ENCODE measurements at places on chromosomes 6 and 20. TPM values are rescaled to one million over a fixed set of nuclear protein-coding genes. Genes with fewer than 3 reads are reported as not detected.

The CCM2L gene
- not detected for total RNA-seq

The EYA2 gene
- 1.7 TPM for total RNA-seq

The FERMT1 gene
- 3.3 TPM for total RNA-seq

The GLYATL3 gene
- not detected for total RNA-seq

The BMP7 gene
- not detected for total RNA-seq

The PRR18 gene
- not detected for total RNA-seq

DNA sequence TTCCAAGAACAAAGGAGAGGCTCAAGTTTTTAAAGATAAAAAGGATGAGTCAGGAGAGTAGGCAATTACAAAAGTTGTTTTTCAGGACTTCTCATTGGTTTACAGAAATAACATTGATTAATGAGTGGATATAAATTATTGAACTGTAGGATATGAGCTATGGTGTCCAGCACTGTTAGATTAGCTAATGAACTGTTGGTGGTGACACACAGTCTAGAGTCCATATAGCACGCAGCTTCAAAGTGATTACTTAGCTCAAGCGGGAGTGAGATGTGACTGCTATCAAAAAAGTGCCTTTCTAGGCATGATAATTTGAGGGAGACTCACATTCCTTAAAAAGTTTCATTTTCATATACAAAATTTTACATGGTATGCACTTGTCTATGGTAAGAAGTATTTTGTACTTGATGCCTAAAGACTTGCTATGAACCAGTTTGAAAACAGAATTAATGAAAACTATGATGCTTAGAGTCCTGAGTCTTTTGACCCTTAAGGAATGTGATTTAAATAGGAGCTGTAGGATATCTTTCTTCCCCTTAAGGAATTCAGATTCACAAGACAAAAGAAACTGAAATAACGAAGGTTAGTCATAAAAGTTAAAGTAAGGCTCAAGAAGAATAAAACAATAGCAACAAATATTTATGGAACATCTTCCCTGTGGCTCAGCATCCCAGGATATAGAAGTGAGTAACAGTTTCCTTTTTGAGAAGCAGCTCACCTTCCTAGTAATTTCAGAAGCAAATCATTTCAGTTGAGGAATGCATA, 22.2 kb upstream of the ADIG start:
- peak; percentile 8 for DNase-seq

DNA sequence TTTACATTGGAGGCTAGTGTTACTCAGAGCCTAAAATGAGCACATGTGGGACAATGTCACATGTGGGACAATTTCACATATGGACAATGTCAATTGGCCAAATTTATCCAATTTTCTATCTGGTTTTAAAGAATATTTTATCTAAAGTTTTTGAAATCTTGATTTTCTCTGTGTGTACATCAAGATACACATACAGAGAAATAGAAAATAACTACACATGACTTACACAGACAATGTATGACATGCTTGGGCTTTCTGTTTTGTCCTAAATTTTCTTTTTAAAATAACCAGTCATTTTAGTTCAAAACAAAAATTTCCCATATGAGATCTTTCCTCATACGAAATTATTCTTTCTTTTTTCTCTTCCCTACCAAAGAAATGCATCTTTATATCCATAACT, 24.6 kb downstream of the GGTLC1 start:
- DNase-seq, result no peak

GRCh38 chr6:92647630-92648029, 771.7 kb downstream of the EPHA7 start:
- DNase-seq, result peak; percentile 40

DNA sequence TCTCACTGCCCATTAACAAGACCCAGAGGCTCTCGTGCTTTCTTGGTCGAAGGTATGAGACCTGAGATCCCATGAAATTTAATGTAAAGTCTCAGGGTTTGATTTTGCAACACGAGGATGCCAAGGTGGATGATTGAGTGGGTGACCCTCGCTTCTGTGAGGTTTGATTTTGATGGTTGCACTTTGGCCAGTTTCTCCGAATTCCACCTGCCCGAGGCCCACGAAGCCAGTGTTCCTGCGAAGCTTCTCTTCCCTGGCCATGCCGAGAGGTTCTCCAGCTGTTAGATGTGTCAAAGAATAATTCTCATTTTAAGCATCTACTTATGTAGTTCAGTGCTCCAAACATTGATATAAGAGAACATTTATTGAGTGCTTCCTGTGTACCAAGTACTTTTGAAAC, at the start of gene KIF25:
Gene KIF25, plus strand, starts transcription at position 30 of the 400 bp plus-strand sequence. CDS start 31,915 bp downstream, outside the sequence.
- DNase-seq, result no peak

- peak; percentile 6 for DNase-seq
Observed at GRCh38 chr6:89597988-89598387, 40.6 kb downstream of the LYRM2 start.

DNA sequence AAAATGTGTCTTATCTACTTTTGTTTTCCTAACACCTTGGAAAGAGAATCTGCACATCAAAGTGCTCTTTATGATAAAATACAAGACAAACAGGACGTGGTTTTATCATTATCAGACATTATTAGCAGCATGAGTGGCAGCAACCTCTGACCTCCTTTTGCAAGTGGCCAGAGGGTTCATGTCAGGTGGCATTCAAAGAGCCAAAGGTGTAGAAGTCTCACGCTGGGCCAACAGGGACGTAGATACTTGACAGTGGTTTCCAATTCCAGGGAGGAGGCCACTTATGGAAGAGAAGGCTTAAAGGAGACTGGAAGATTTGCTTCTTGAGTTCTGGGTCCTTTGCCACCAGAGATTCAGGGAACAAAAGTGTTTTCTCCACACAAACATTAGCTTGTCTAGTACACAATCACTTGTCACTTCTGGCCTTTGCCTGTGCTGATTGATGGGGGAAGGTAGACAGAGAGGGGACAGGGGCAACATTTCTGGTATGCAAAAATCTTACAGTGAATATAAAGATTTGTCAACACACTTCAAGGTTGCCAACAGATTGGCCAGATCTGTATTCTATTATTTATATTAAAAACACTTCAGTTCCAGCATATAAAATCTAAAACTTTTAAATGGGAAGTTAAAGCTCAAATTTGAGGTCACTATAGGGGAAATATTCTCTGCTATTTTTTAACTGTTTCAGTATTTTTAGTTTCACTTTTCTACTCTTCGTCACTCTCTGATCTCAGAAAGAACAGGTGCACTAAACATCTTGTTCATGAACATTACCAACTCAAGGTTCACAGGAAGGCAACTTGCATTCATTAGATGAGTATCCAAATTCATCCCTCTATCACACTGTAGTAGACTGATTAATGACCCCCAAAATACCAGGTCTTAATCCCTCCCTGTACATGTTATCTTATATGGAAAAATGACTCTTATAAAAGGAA, 52.1 kb upstream of the FBXO30 start:
- no peak for DNase-seq

GRCh38 chr20:5486377-5487054, 169.8 kb upstream of the PROKR2 start:
- DNase-seq, result no peak

DNA sequence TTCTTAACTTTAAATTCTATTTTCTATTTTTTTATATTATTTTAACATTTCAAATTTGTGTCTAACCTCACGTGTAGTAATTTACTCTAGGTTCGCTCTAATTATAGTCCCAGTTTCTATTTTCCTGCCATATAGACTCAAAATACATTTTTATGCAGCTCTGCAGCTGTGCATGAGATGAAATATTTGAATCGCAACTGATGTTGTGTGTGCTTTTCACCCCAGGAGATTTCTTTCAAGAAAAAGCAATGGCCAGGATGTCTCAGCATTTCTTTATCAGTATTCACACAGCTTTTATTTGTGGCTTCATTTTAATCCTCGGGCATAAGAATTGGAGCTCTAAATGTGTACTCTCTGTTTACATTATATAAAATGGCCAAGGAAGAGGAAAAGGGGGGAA, 157.6 kb downstream of the HDGFL1 start:
- no peak for DNase-seq

GRCh38 chr6:140940251-140940925, 1192.3 kb upstream of the GJE1 start:
- no peak for DNase-seq

- no peak for DNase-seq
Observed at GRCh38 chr6:33936886-33937285, 133.1 kb upstream of the MLN start.

DNA sequence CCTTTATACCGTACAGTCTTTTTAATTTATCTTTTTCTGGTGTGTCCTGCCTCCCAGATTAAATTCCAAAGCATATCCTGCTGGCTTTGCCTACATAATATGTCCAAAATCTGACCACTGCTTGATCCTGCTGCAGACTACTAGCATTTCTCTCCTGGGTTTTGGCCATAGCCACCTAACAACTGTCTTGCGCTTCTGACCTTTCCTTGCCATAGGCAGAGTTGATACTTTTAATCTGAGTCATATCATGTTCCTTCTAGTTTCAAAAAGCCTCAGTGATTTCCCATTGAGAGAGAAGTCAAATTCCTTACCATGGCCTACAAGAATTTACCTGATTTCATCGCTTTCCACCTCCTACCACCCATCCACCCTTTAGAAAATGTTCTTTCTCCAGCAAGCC, 104.8 kb downstream of the BCKDHB start:
- DNase-seq, result peak; percentile 26

- no peak for DNase-seq
Observed at GRCh38 chr6:78709021-78709420, 158.3 kb upstream of the IRAK1BP1 start.

- no peak for DNase-seq
Observed at GRCh38 chr6:50637267-50637666, 76.1 kb upstream of the TFAP2D start.

DNA sequence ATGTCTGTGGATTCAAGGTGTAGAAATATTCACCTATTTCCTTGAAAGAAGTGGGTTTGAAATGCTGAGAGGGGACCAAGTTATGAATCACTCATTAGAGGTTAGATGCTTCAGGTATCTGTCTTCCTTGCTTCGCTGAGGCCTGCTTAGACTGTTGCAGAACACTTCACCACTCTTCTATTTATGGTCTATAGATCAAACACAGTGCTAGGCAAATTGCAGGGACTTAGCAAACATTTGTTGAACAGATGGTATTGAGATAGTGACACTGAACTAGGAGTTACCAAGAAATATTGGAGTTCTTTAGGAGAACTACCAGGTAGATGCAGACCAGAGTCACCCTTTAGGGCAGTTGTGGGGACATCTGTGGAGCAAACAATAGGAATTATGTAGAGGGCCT, 123.8 kb downstream of the RFPL4B start:
- no peak for DNase-seq

DNA sequence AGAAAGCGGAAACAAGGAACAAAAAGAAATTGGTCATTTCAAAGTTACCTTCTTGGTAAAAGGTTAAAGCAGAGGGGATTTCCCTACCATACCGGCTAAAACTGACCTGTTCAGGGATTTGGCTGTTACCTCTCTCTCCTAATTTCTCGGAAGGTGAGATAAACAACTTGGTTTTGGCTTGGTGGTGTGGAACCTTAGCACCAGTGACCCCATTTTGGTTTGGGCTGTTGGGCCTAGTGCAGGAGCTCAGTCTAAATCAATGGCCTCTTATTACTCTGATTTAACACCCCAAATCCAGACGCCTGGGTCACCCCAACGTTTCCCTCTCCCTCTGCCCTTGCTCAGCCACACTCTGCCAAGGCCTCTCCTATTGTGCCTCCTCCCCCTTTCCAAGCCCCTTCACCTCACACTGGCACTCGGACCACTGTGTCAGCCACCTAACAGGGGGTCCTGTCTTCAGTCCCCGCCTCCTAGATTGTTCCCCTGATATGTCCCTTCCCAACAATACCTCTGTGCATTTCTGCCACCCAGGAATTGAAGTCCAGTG, 8.3 kb downstream of the NCR2 start:
- DNase-seq, result no peak

DNA sequence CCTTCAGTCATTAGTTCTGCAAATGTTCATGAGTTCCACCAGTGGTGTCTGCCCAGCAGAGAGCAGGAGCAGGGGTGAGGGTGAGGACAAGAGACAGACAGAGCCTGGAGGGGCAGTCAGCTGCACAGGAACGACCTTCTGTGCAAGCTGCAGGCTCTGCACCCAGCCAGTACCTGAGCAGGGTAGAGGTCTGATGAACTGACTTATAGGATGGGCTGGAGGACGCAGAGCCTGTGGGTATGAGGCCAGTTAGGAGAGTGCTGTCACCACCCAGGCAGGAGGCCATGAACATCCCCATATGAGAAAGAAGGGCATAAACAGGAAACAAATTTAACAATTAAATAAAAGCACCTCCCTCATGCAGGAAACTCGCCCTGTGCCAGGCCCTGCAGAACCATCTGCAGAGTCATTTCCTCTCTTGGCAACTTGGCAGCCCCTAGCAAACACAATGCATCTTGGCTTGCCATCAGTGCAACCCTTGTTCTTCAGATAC, 17.9 kb downstream of the C6orf15 start:
- no peak for DNase-seq

DNA sequence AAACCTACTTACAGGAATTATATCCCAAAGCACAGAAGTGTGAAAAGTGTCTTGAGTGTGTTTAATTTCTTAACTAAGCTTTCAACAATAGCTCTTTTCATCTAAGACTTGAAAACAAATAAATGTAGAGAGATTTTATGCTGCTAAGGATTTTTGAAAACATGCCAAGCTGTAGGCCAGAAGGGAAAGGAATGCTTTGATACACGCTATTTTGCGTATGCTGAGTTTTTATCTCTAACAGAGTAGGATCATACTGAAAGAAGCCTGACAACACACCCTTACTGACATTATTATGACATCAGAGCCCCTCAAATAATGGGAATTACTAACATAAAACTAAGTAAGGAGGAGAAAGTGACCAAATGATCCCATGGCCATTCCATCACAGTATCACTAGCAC, 265.5 kb downstream of the KHDC1L start:
- no peak for DNase-seq

GRCh38 chr6:149923327-149923986, 536 bp upstream of the RAET1G start:
- DNase-seq, result no peak

DNA sequence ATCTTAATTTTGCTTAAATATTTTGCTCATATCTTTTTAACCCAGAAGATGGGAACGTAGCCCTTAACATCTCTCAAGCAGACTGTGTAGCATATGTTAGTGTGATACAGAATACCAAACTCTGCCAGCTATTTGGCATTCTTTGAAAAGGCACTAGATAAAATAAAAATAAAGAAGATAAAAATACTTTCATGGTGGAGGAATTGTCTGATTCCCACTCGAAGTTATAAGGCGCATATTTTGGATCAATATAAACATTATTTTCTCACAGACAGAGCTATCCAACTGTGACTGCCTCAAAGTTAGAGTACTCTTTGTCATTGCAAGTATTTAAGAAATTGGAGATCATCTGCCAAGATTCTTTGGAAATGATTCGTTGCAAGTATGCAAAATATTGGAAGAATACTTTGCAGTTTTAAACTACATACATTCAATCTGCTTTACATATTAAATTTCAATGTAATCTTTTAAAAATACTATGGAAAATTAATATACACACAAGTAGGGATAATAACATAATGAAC, 10.8 kb upstream of the EEF1E1 start:
- peak; percentile 40 for DNase-seq

- no peak for DNase-seq
Observed at GRCh38 chr20:24102749-24103333, 114.3 kb upstream of the GGTLC1 start.

GRCh38 chr20:21234806-21235483, 68.2 kb upstream of the XRN2 start:
- DNase-seq, result no peak

Measured in fibroblast of lung (primary cell).